ENCODE measurements at places on chromosomes 7 and 10.
A peak's percentile ranks its signal among the peaks of the same experiment; 100 is the strongest.

GRCh38 chr7:100456562-100456961, 7.5 kb downstream of the SPACDR start:
- no peak for DNase-seq

GRCh38 chr7:30116771-30117170, 18.0 kb upstream of the MTURN start:
- DNase-seq: no peak

- DNase-seq: no peak
Measured at GRCh38 chr7:52719677-52720076, 315.8 kb upstream of the POM121L12 start.

- DNase-seq: no peak
Measured at GRCh38 chr7:50742401-50742800, 40.3 kb downstream of the GRB10 start.

DNA sequence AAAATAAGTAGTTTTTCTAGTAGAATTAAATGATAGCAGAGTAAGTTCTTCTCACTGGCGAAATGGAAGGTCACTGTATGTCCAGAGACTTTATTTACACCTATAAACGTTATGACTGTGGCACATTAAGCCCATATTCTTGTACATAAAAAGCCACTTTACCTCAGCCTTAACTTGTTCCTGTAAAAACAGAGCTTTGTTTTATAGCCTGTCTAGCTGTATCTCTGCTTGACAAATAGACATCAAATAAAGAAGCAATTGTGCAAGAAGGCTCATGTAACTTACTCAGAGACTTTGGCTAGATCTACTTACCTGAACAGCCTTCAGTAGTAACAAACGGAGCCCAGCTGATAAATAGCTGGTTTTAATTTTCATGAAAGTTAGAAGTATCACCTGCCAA, 324.1 kb upstream of the BMPER start:
- no peak for DNase-seq

- DNase-seq: no peak
Measured at GRCh38 chr7:13092708-13093005, 405.2 kb downstream of the ARL4A start.

DNA sequence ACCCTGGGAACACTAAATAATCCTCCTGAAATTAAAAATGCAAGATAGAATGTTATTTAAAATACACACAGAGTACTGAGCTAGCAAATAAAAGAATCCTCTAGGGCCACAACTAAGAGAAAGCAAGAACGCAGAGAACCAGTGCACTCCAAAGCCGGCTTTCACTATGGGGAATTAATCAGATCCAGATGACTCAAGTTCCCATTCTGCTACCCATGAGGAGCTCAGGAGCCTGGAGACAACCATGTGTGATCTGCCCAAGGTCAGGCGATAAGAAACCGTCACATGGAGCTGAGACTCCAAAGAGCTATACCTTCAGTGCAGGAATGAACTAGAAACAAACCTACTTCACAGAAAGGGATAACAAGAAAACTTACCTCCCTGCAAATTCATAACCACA, 19.5 kb upstream of the CYREN start:
- DNase-seq: no peak

GRCh38 chr7:105015390-105015965, 1.5 kb downstream of the KMT2E start:
- DNase-seq: peak; percentile 70

GRCh38 chr7:43689115-43689514, 40.2 kb downstream of the COA1 start:
- no peak for DNase-seq

- DNase-seq: peak; percentile 41
Measured at GRCh38 chr7:108613147-108613948, 43.7 kb downstream of the DNAJB9 start.

GRCh38 chr7:78777829-78778228, 675.6 kb downstream of the MAGI2 start:
- no peak for DNase-seq

GRCh38 chr10:26931223-26931622, 70.5 kb upstream of the ABI1 start:
- DNase-seq: peak; percentile 2

DNA sequence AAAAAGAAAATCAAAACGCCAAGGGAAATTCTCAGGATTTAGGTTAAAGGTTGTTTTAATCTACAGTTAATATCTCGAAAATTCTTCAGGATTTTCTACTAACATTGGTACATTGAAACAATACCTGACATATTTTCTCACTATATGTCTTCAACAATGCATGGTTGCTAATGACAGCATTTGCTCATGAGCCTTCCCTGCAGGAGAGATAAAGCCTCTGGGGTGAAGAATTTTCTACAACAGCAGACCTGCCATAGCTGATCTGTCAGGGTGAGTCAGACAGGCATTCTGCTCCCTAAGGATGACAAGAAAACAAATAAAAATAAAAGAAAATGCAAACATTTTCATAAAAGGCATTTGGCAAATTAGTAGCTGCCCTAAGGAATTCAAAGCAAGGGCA, 11.7 kb upstream of the GPR37 start:
- DNase-seq: no peak

GRCh38 chr7:42753811-42754363, 158.0 kb downstream of the C7orf25 start:
- no peak for DNase-seq

- peak; percentile 42 for DNase-seq
Measured at GRCh38 chr7:157875230-157876179, 538.7 kb downstream of the DNAJB6 start.

DNA sequence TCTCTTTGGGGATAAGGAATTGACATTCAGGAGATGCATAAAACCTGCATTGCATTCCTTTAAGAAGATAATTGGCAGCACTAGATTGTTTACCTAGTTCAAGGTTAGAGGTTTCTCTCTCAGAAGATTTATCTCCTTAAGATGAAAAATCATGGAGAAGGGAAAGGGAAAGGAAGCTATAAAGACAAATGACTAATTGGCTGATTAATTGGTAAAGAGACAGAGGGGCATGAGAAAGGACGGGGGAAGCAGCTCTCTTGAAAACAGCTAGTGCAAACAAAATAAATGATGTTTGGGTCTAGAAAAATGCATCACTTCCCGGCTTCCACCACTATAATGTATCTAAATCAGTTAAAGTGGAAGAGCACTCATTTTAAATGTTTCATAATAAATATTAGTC, 941.2 kb downstream of the XPNPEP1 start:
- DNase-seq: no peak

- DNase-seq: no peak
Measured at GRCh38 chr10:111151595-111152307, 74.9 kb downstream of the ADRA2A start.

DNA sequence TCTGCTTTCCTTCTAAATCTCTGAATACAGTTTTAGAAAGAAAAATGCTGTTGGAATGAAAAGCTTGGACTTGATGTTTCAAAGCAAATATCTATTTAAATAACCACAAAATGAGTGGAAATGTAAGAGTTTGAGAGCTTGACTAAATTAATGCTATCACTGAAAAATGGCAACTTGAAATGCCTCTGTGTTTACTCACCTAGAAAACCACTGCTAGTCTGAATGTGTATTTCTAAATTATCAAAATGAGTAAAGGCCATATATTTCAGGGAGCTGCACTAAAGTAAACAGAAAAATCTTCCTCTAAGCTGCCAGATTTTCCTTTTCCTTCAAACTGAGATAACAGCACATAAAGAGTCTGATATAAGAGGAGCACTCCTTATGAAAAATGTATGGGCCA, 87.9 kb downstream of the DPY19L1 start:
- DNase-seq: no peak

DNA sequence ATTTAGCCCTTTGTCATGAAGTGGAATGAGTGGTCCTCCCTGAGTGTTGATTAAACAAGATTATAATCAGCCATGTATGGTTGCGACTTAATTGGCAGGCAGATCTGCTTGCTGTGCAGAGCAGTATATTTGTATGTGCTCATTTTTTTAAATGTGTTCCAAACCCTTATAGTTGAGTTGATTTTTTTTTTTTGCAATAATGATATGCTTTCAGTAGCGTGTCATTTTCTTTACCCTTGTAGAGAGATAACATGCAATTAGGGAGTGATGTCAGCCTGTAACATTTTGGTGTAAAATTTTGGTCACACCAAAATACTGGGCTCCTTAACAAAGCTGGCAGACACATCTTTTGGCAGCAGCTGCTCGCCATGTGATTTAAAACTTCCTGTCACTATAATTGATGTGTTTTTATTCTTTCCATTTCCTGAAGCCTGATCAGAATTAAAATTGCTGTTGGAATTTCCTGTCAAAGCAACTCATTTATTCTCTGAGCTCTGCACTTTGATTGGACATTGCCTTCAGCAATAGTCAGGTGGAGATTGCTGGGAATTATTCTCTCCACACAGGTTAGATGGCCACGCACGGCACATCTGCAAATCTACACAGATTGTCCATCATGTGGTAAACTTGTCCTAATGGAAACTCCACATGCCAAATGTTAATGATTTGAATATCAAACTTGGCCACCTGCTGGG, 125.3 kb downstream of the DYNC1I1 start:
- DNase-seq: no peak

GRCh38 chr10:102648889-102649796, 4.9 kb downstream of the TRIM8 start:
- DNase-seq: no peak

- DNase-seq: peak; percentile 89
Measured at GRCh38 chr7:5429857-5430611, 6.4 kb upstream of the TNRC18 start.

GRCh38 chr7:101116898-101117297, 10.0 kb upstream of the SERPINE1 start:
- DNase-seq: no peak

DNA sequence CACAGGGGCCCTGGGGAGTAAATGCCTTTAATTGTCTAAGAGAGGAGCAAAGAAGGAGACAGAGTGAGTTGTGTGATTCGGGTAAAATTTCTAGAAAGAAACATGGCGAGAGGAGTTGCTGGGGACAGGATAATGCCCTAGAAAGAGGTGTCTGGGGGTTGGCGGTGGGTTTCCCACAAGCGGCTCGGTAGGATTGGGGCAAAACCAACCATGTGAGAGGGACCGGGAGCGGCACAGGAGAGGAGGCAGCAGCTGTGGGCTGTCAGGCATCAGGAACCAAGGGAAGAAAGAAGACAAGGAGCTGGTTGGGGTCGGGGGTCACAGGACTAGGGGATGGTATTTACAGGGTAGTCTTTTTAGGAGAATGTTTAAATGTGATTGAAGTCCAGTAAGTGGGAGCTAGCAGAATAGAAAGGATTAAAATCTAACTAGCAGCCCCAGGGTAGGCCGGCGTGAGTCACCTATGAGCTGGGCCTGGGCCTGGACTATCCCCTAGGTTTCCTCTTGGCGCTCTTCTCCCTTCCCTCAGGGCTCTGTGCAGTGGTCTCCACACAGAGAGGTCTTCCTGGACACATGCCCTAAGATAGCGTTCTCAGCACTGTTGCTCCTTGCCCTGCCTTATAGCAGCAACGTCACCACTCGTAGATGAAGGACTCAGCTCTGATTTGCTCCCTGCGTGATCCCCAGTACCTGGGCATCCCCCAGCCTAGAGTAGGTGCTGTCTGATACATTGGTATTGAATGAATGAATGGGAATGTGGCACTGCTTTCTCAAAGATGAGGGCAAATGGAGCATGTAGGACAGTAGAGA, 32.6 kb downstream of the IKZF1 start:
- no peak for DNase-seq

GRCh38 chr7:80511964-80512363, at the start of gene GNAT3:
Gene GNAT3, minus strand, starts transcription at chr7:80512064. Its CDS starts 138 bp downstream, at chr7:80511926.
- no peak for DNase-seq
